ENCODE measurements at places on chromosomes 11 and 22.

DNA sequence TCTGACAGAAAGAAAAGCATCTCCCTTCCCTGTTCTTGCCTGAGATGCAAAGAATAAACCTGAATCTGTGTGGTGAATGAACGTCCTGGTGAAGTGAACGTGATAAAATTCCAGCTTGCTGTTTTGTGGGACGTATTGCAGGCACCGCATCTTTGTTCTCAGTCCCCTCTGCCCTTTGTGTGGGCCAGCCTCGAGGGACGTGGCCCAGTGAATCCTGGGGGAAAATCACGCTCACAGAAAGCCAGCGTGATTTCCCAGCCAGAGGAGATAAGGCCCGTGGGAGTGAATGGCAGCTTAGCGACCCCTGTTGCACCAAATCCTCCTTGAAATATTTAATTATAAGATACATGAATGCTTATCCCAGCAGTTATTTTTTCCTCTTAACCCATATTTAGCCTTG, 129.1 kb downstream of the COMMD9 start:
- DNase-seq, result no peak

- no peak for DNase-seq
Observed at GRCh38 chr11:120674542-120674941, 163.0 kb downstream of the GRIK4 start.

- DNase-seq, result no peak
Observed at GRCh38 chr22:42596336-42596735, 18.3 kb downstream of the POLDIP3 start.

- DNase-seq, result no peak
Observed at GRCh38 chr22:39122772-39123470, 25.9 kb downstream of the APOBEC3H start.

GRCh38 chr11:118012083-118012669, 26.0 kb downstream of the IL10RA start:
- peak; percentile 89 for DNase-seq

DNA sequence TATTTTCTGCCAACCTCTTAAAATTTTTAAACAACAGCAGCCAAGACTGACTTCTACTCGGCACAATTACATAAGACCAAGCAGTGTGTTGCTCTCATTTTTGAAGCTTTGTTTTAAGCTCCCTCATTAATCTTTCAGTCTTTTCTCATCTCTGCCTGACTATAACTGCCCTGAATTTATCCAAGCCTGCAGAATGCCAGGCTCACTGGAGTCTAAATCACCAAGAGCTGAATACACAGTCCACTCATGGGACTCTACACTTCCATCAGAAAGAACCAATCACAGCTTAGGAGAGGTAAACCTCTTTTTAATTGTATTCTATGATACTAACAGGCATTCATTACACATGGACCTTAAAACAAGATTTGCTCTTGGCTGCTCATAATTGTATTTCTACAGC, 178.7 kb downstream of the CADM1 start:
- no peak for DNase-seq

DNA sequence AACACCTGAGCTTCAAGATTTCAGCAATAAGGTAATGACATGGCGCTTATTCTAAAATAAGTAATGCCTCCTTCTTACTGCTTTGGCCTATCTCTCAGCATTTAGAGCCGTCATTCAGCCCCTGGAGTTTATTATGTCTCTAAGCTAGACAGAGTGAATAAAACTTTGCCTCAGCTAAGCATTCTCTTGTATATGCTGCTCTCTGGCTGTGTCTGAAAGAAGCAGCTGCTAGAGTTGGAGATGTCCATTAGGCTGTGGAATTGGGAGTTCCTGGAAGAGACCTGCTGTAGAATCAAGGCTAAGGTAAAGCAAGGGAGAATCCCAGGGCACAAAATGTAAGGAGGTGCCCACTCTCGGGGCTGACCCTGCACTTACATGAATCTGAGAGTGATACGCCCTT, 35.5 kb upstream of the TTC12 start:
- DNase-seq, result no peak

DNA sequence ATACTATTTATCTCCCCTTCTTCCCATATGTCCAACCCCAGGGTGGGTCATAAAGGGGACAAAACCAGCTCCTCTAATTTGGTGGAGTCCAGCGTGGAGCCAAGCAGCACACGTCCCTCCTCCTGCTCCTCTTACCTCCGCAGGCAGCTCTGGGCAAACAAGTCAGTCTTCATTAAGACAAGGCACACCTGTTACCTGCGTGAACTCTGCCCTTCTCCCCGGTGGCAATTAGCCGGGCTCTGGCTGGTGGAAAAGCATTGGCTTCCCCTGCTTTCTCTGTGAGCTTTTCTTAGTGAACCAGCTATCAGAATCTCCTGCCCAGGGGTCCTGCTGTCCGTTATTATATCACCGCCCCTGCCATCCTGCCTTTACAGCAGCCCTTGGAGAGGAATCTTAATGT, 418.7 kb upstream of the CADM1 start:
- DNase-seq, result no peak

GRCh38 chr11:5421811-5422210, at the start of gene OR51Q1:
Gene OR51Q1 (plus strand): TSS chr11:5422111. CDS start chr11:5422201, 90 bp downstream.
- no peak for DNase-seq

DNA sequence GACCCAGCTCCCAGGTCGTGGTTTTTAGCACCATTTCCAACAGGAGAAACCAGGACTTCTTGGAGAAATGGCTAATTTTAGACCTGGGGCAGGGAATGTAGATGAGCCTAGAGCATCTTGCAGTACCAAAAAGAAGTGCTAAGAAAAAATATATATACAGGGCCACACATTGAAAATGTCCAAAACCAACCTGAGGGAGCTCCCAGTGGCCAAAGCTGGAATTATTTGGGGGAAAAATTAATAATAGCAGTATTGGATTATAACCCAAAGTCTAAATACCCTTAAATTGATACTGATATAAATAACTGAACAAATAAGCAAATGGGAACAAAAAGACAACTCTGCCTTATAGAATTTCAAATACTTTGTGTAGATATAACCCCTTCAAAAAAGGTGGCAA, 108.0 kb downstream of the PARVA start:
- DNase-seq, result no peak

GRCh38 chr11:86978247-86978646, 23.1 kb upstream of the FZD4 start:
- no peak for DNase-seq

GRCh38 chr11:16985297-16985696, 28.9 kb downstream of the PLEKHA7 start:
- no peak for DNase-seq

- no peak for DNase-seq
Observed at GRCh38 chr11:42646959-42647358, 664.8 kb upstream of the API5 start.

Data from CD14-positive monocyte (primary cell).